ENCODE measurements at places on chromosomes 3 and 15. TPM values are rescaled to one million over a fixed set of nuclear protein-coding genes. Genes with fewer than 3 reads are reported as not detected.

DNA sequence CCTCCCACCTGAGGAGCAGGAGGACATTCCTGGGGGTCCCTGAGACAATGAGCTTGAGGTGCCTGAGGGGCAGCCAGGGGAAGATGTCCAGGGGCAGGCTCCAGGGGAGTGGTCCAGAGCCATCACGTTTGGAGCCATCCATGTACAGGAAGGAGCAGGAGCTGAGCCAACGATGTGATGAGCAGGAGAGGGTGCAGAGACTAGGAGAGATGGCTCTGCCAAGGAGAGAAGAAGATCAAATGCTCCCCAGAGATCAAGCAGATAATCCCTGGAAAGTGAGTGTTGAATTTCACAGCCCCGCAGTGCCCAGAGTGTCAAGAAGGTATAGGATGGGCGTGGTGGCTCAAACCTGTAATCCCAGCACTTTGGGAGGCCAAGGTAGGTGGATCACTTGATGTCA, 97.8 kb upstream of the HERC1 start:
- H3K4me3 ChIP-seq: no peak overlapping the region
- no peak for DNase-seq
- H3K27me3 ChIP-seq: no peaks in the 10 kb centered on the region
- no peak overlapping the region for H3K27ac ChIP-seq
- H3K4me1 ChIP-seq: peaks cover 4% of the 10 kb centered on the region

GRCh38 chr15:39717134-39717533, 65.5 kb downstream of the FSIP1 start:
- no peak overlapping the region for H3K4me3 ChIP-seq
- DNase-seq: no peak
- H3K36me3 ChIP-seq: peaks cover 16% of the 10 kb centered on the region
- no peaks in the 10 kb centered on the region for H3K27me3 ChIP-seq
- H3K4me1 ChIP-seq: peaks cover 6% of the 10 kb centered on the region
- H3K27ac ChIP-seq: no peak overlapping the region

- no peaks in the 10 kb centered on the region for H3K27me3 ChIP-seq
- no peaks in the 10 kb centered on the region for H3K36me3 ChIP-seq
- no peak overlapping the region for H3K27ac ChIP-seq
- DNase-seq: no peak
- peaks cover 18% of the 10 kb centered on the region for H3K4me1 ChIP-seq
Observed at GRCh38 chr3:119236756-119237155, 3.9 kb downstream of the B4GALT4 start.

- H3K27ac ChIP-seq: no peak overlapping the region
- H3K27me3 ChIP-seq: peaks cover 58% of the 10 kb centered on the region
- DNase-seq: no peak
Observed at GRCh38 chr3:133706033-133706432, 40.2 kb upstream of the TF start.

Gene FSD2
- not detected for total RNA-seq

- H3K27me3 ChIP-seq: no peaks in the 10 kb centered on the region
- no peak overlapping the region for H3K4me3 ChIP-seq
- DNase-seq: no peak
Observed at GRCh38 chr3:176296066-176296597, 901.1 kb downstream of the TBL1XR1 start.

DNA sequence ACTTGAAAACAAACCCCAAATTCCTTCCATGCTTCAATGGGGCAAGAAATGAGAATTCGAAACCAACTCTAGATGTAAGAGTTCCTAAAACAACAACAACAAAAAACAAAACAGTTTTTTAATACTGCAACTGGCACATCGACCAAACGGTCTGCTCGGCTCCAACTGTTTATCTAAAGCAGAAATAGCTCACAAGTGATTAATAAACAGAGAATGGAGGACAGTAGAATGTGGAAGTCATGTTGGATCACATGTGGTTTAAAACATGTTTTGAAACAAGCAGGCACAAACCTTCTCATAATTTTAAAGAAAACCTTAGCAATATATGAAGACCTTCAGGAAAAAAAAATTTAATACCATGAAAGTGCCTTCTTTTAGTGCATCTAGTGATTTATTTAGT, 55.1 kb downstream of the SETMAR start:
- no peak overlapping the region for H3K4me3 ChIP-seq
- no peak for DNase-seq
- H3K27me3 ChIP-seq: no peaks in the 10 kb centered on the region
- peaks cover 5% of the 10 kb centered on the region for H3K4me1 ChIP-seq

Gene ATP2B2
- 0.23 TPM for total RNA-seq

GRCh38 chr15:61047783-61048182, 181.3 kb downstream of the RORA start:
- no peak overlapping the region for H3K27ac ChIP-seq
- no peaks in the 10 kb centered on the region for H3K36me3 ChIP-seq
- peaks cover 12% of the 10 kb centered on the region for H3K4me1 ChIP-seq
- peaks cover 3% of the 10 kb centered on the region for H3K27me3 ChIP-seq
- no peak for DNase-seq

- H3K27ac ChIP-seq: no peak overlapping the region
- DNase-seq: no peak
- H3K4me1 ChIP-seq: peaks cover 38% of the 10 kb centered on the region
- H3K27me3 ChIP-seq: no peaks in the 10 kb centered on the region
- H3K4me3 ChIP-seq: no peak overlapping the region
Observed at GRCh38 chr15:92627014-92627413, 28.6 kb downstream of the FAM174B start.

DNA sequence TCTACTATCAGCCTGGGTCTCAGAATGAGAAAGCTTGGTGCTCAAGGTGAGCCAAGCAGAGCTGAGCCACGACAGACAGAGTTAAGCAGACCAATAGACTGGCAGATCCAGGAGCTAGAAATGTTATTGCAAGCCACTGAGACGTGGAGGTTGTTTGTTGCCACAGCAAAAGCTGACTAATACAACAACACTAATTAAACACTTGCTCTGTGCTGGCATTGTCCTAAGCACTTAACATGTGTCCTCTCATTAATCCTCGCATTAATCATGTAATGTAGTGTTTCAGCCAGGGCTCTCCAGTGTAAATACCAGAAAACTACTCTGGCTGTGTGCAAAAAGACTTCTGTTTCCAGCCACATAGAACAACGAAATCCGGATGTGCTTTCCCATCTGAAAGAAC, 11.6 kb upstream of the SPSB4 start:
- no peak for DNase-seq
- peaks cover 6% of the 10 kb centered on the region for H3K4me1 ChIP-seq
- no peak overlapping the region for H3K4me3 ChIP-seq
- H3K36me3 ChIP-seq: no peaks in the 10 kb centered on the region
- no peak overlapping the region for H3K27ac ChIP-seq
- H3K27me3 ChIP-seq: no peaks in the 10 kb centered on the region
